T1000 (cell line): ENCODE measurements at places on chromosomes 7 and 10.
A peak's percentile ranks its signal among the peaks of the same experiment; 100 is the strongest.

DNA sequence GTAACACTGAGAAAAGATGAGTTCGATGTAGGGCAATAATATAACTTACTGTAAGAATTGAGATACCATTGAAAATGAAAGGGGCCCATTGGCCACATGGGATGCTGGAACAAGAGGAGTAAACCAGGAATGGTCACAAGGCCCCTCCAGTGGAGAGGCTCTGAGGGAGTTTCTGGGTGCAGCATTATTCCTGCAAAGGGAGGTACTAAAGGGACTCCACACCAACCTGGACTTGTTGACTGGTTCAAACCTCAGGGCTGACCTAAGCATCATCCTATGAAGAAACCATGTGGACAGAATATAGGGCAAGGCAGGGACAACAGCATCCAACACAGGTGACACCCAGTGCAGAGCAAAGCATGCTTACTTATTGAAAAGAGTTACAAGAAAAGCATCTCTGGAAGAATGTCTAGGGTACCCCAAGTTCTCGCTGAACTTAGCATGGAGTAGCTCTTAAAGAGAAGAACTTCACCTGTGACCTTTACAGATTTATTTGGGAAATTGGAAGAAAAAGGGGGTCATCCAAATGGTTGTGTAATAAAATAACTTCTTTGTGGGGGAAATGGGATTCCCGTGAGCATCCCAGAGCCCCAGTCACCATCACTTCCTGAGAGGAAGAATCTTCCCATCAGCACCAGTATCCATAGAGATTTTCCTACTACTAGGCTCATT is 34.7 kb downstream of the PRSS2 start:
- no peak for DNase-seq

- DNase-seq = no peak
Measured at GRCh38 chr10:32049113-32049512, 7.1 kb downstream of the KIF5B start.

DNA sequence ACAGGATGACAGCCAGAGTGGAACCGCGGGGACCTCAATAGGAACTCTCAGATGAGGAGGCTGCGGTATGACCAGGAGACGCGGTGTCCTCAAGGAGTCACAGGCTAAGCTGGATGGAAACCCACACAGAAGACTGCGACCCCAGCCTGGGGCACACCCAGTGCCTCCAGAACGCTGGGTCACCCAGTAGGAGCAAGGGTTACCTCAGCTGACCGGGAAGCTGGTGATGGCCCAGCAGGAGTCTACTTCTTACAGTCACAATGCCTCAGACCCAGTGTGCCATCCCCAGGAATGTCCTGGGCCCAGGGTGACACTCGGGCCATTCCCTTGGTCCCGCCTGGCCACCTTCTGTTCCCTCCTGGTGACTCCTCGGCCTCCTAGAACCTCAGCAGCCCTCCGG is 29.9 kb downstream of the CNPY1 start:
- DNase-seq = no peak

- no peak for DNase-seq
Measured at GRCh38 chr7:17989546-17989945, 38.1 kb downstream of the PRPS1L1 start.

DNA sequence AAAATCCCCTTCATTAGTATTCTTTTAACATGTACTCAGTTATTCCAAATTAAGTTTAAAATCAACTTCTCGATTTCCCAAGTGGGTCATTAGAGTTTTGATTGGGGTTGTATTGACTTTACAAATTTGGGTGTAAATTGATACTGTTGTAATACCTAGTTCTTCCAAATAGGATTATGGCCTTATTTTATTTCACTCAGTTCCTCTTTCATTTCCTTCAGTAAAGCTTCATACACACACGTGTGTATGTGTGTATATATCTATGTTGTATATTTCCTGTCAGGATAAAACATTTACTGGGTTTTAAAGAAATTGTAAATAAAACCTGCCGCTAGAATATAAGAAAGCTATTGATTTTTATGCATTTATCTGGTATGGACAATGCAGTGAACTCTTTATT is 15.9 kb downstream of the YME1L1 start:
- no peak for DNase-seq

DNA sequence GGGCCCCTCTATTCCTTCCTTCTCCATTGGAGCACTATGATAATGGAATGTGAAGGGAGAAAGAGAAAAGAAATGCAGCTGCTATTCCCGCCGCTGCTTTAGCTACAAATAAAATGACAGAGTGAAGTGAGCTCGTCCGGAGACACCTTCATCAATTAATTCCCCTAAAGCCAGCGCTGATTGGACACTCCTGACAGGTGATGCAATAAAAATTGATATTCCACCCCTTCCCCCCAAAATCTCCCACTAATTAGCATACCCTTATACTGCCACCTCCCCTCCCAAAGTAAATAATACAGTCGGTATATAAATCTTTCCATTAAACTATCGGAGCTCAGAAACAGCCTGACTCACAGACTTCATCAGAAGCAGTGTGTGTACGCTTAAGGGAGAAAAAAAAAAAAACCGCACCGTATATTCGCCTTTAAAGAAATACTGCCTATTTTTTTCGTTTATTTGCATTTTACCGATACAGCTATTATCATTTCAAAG is 7.3 kb downstream of the SKIDA1 start:
- no peak for DNase-seq

DNA sequence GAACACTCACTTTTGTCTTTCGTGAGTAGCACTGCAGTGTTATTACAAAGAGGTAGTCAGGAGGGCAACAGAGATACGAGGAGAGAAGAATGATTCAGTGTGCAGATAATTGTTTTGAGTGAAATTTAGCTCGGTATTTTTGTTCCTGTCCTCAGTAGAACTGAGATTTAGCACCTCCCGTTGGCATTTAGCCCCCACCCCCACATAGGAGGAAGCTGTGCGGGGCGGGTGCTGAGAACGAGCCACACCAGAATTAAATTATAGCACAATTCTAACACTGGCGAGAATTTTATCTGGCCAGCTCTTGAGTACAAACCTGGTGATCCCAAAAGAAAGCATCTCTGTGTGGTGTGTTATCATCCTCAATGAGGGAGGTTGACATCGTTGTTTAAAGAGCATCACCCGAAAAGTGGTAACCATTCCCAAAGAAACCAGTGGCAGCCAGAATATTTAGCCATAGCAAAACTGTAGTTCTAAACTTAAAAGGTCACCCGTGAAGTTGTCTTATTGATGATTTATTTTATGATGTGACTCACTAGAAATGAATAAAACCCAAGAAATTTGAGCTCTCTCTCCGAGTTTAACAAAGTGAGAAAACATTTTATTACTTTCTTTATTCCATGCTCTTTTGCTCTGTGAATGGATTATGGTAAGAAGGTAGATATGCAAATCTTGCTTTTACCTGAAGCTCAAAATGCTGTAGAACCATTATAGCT is 612.2 kb downstream of the SUGCT start:
- no peak for DNase-seq

GRCh38 chr10:110444004-110444337 is 53.7 kb upstream of the DUSP5 start:
- no peak for DNase-seq

DNA sequence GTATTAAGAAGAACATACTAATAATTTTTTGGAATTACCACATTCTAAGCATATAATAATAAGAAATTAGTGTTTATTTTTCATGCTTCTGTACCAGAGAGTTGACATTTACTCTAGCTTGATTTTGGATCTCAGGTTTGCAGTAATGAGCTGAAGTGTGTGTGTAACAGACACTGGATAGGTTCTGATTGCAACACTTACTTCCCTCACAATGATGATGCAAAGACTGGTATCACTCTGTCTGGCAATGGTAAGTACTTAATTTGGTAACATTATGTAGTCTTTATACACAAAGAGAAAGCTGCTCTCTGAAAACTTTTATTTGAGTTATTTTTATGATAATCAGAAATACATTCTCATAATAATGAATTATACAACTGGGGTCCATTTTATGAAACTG is 54.1 kb downstream of the SRI start:
- no peak for DNase-seq

DNA sequence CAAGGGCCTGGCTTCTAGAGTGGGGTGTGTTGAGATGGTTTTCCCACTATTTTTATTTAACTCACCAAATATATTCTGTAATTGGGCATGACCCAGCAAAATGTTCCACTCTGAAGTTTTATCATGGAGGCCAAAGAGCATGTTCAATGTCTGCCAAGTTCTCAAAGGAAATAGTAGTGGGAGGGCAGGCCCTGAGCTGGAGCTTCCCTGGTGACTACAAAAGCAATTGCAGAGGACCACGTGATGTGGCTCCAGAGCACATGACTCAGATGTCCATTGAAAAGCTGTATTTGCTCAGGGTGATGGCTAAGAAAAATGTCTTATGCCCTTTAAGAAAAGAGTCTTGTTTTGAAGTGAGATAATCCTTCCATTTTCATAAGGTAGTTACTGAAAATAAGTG is 1024.8 kb downstream of the LRMDA start:
- DNase-seq = no peak

DNA sequence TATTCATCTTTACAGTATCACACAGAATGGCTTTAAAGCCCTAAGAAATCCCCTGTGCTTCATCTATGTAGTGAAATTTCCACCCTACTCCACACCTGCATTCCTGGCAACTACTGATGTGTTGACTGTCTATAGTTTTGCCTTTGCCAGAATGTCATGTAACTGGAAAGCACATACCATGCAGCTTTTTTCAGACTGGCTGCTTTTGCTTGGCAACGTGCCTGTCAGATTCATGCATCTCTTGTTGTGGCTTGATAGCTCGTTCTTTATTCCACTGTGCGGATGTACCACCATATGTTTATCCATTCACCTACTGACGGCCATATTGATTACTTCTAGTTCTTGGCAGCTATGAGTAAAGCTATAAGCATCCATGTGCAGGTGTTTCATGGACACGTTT is 30.6 kb downstream of the RBM17 start:
- no peak for DNase-seq

GRCh38 chr7:54559401-54559800 is 17.2 kb downstream of the VSTM2A start:
- no peak for DNase-seq

DNA sequence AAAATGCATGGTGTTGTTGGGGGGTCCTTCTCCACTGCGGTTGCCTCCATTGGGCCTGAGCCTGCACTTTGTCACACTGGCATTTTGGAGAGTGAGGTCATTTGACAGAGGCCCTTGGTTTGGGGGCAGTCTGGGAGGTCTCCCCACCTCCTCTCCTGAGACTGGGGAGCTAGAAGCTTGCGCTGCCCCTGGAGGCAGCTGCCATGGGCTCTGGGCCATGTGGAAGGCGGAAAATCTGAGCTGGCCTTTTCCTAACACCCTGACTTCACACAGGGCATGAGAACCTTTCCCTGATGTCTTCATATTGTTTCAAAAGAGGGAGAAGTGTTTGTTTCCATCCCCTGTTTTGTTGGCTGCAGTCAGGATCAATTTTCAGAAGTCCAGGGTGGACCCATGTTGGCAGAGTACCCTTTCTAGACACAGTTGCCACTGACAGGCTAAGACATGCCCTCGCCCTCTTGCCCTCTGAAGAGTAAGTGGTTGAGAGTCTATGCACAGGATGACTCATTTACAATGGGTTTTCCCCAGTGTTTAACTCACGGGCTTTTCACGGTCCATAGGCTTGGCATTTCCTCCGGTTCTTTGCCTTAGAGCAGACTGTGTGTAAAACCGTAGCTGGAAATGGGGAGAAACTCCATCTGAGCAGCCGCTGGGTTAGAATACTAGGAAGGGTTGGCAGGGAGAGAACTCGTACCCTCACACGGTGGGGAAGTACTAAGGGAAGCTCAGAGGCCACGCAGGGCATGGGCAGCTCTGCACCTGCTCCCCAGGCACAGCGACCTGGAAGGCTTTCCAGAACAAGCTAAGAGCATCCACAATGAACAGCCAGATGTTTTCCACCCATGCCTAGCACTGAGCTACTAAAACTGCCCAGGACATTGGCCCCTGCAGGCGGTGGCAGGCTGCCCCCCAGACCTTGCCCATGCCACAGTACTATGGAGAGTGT is 655.0 kb downstream of the SDK1 start:
- DNase-seq = peak; percentile 68

DNA sequence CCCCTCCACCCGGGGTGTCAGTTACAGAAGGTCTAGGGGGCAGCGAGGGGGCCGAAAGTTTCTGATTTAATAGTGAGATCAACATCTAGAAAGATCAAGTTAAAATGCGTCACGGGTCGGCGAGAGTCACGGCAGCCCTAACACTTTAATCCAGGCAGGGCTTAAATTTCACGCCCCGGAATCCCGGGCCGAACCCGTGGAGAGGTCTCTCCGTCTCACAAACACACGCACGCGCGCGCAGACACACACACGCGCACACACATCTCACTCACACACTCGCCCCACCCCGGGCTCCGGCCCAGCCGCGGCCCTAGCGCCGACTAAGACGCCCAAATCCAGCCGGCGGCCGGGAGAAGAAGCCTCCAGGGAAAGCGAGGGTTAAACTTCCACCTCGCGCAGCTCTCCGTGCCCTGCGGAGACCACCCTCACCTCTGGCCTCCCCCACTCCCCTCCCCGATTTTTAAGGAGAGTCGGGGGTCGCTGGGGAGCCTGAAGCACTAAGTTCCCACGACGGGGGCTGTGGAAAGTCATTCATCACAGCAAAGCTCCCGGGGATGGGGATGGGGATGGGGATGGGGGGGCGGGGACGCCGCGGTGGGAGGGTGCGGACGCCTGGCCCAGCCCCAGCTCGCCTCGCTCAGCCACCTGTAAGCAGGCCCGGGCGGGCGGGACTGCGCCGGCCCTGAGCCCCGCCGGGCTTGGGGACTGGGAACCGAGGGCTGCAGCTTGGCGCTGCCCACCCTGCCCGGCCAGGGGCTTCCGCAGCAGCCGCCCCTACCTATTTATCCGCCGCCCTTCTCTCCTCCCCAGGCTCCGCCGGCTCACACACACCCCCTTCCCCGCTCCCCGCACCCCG is 1.6 kb downstream of the PDGFA start:
- peak; percentile 36 for DNase-seq

- DNase-seq = no peak
Measured at GRCh38 chr10:99631496-99631895, 11.3 kb upstream of the SLC25A28 start.

DNA sequence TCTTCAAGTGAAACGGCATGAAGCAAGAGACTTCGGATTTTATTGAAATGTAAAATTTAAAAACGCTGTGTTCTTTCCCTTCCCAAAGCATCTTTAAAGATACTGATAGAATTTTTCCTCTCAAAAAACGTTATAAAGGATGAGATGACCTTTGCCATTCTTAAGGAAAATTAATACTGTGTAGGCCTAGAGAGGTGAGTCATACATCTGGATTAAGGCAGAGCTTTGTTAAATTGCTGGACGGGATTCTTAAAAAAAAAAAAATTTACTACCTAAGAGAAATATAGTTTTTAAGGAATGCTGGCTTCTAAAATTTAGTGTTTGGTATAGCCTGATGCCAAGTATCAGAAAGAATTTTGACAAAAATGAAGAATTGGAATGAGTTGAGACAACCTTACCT is 6.3 kb upstream of the HBP1 start:
- no peak for DNase-seq

- DNase-seq = no peak
Measured at GRCh38 chr7:55088620-55089019, 69.8 kb downstream of the EGFR start.

- DNase-seq = no peak
Measured at GRCh38 chr7:85392326-85392725, 205.5 kb upstream of the SEMA3D start.
